AG08396 (cell line): ENCODE measurements at places on chromosomes 2 and 18.

DNA sequence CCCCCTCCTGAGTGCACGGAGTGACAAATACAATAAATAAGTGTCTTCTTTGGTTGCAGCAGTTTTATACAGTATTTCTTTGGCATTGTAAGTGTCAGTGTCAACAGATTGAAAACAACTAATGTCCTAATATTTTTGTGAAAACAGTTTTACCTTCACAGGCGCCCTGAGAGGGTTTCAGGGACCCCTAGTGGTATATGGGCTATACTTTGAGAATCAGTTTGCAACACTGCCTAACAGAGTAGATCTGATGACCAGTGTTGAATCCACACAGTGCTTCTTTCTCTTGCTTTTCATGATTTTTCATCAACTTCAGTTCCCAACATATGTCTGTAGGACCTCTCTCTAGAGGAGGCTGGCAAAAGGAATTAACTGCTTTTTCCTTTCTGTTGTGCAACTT, 162.2 kb downstream of the PRPF40A start:
- DNase-seq, result no peak

DNA sequence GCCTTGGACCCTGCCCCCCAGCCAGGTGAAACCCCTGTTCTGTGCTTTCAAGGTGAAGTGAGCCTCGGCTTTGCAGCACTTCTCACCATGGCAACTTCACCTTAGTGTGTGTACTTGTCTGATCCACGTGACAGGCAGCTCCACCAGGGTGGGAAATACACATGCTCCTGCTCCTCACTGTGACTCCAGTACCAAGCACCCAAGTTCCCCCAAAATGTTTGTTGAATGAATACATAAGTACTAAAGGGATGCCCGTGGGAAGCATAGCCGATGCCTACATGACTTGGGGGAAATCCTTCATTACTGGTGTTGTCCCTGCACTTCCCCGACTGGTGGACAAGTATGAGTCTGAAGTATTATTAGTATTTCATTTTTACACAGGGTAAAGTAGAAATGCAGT, 41.8 kb upstream of the GBX2 start:
- no peak for DNase-seq

DNA sequence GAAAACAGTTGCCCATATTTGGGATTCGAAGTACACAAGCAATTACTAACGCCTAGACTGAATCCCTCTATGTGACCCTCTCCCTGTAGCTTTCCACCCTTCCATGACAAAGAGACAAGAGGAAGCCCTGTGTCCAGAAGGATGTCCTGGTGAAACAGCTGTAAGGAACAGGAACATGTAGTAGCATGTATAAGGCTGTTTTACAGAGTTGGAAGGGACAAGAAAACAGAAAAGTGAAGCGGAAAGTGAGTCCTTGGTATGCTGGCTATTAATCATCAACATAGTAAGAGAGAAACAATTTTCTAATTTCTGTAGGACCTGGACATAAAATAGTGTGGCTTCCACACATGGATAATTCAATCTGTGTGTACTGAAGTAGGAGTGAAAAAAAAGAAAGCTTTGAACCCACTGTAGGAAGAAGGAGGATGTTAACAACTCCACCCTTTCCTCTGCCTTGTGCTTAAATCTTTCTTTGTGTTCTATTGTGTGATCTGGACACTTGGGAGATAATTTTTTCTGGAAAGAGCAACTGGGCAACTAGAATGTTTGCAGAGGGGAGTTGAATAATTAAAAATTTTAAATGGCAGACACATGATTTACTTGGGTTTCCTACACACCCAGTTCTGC, 162.3 kb upstream of the ZSWIM2 start:
- DNase-seq, result no peak

DNA sequence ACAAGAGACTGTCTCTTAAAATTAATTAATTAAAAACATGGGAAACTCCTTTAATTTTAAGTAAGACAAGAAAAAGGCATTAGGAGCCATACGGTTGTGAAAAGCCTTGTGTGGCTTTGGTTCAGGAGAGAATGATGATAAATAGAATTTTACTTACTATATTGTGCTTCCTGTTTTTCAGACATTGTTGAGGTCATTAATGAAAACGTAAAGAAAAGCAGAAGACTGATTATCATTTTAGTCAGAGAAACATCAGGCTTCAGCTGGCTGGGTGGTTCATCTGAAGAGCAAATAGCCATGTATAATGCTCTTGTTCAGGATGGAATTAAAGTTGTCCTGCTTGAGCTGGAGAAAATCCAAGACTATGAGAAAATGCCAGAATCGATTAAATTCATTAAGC, 10.7 kb upstream of the IL1RL2 start:
- no peak for DNase-seq

- peak; percentile 53 for DNase-seq
Measured at GRCh38 chr2:1731447-1731962, 12.8 kb downstream of the PXDN start.

- peak; percentile 37 for DNase-seq
Measured at GRCh38 chr2:160427629-160428404, 65.8 kb downstream of the RBMS1 start.

- no peak for DNase-seq
Measured at GRCh38 chr2:133457861-133458260, 110.4 kb downstream of the NCKAP5 start.

GRCh38 chr2:174493549-174494331, 6.9 kb upstream of the GPR155 start:
- no peak for DNase-seq

GRCh38 chr2:45210462-45211195, 201.4 kb upstream of the SIX2 start:
- no peak for DNase-seq

DNA sequence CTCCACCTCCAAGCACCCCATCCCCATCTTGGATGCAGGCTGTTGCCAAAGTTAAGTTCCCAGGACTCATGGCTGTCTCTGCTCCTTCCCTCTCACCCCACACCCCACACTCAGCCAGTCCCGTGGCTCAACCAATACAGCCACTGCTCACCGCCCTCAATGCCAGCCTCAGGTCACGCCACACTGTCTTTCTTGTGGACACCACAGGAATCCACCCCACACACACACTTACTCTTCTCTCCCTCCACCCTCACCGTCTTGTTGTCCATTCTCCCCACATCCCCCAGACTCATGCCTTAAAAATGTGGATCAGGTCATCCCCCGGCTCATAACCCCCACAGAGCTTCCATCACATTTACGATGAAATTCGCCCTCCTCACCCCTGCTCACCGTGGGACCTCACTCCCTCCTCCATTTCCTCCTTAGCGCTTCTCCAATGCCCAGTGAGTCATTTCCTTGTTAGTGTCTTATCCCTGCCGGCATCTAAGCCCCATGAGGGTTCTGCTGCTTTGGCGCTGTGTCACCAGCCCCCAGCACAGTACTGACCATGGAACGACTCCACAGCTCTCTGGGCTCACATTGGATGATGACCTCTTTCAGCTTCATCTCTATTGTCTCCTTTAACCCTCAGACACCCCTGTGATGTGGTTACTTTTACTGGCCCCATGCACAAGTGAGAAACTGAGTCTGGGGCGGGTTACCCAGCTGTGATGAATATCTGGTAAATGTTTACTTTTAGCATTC, 13.8 kb downstream of the MLPH start:
- DNase-seq, result peak; percentile 91

GRCh38 chr2:161417438-161418274, 1.6 kb downstream of the TBR1 start:
- DNase-seq, result no peak

DNA sequence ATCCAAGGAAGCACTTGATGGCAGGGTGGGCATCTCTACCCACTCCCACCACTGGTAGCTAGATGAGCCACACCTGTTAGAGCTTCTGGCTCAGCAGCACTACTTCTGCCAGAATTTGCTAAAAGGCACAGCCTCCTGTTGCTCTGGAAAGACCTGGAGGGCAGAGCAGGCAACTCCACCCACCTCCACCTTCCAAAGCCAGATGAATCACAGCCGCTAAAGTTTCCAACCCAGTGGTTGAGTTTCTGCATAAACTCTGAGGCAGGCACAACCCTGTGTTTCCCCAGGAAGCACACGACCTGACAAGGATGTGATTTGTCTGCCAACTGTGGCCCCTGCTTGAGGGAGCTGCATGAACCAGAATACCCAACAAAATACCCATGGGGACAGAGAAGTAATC, 111.6 kb upstream of the GCFC2 start:
- DNase-seq, result no peak
